ENCODE measurements at places on chromosomes 4 and X. TPM values are rescaled to one million over a fixed set of nuclear protein-coding genes. Genes with fewer than 3 reads are reported as not detected.

The TLL1 gene
- total RNA-seq, result 0.22 TPM

The FGF2 gene
- total RNA-seq, result 87.2 TPM

The PCSK1N gene
- total RNA-seq, result not detected

The SPIN4 gene
- 1.3 TPM for total RNA-seq

The RIPPLY1 gene
- total RNA-seq, result not detected

The RASL11B gene
- total RNA-seq, result not detected

The IL13RA2 gene
- 27.8 TPM for total RNA-seq

The SLC26A1 gene
- 0.22 TPM for total RNA-seq

The PCDH18 gene
- 33.5 TPM for total RNA-seq

The KCTD8 gene
- 0.43 TPM for total RNA-seq

The BST1 gene
- total RNA-seq, result 62.6 TPM

The MAGEA8 gene
- not detected for total RNA-seq

The KIAA1210 gene
- not detected for total RNA-seq

The CTSO gene
- total RNA-seq, result 12.3 TPM

The PRDM5 gene
- total RNA-seq, result 21.5 TPM

The FGF5 gene
- 2.8 TPM for total RNA-seq

The NKX3-2 gene
- total RNA-seq, result 0.22 TPM

The RASSF6 gene
- total RNA-seq, result 0.14 TPM

The FAM156B gene
- 14.9 TPM for total RNA-seq
